ENCODE measurements at places on chromosomes 3 and 15.

- no peak for DNase-seq
Observed at GRCh38 chr3:131819381-131820055, 215.3 kb downstream of the CPNE4 start.

GRCh38 chr3:138057384-138057783 is 47.4 kb downstream of the CLDN18 start:
- DNase-seq = no peak

GRCh38 chr15:95262866-95263564 is 1031.7 kb downstream of the MCTP2 start:
- DNase-seq = peak; percentile 37

DNA sequence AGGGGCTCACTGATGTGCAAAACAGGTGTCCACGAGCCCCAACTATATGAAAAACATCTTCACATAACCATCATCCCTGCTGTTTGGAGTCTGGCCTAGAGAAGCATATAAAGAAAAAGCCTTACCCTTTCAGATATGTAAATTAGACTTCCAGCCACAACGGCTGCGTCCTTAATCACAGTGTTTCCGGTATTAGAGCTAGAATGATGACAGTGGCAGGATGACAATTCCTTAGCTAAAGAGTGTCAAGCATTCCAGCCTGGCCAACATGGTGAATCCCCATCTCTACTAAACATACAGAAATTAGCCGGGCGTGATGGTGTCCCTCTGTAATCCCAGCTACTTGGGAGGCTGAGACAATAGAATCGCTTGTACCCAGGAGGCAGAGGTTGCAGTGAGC is 19.5 kb upstream of the SAMD7 start:
- DNase-seq = no peak

GRCh38 chr3:15964605-15965442 is 167.0 kb upstream of the ANKRD28 start:
- peak; percentile 44 for DNase-seq

- DNase-seq = no peak
Observed at GRCh38 chr15:78316283-78317083, 17.1 kb upstream of the SKIC8 start.

GRCh38 chr3:116020989-116021388 is 397.7 kb downstream of the GAP43 start:
- no peak for DNase-seq

GRCh38 chr3:38985581-38985980 is 66.2 kb downstream of the SCN11A start:
- DNase-seq = peak; percentile 52

GRCh38 chr3:169286214-169286613 is 377.3 kb downstream of the MECOM start:
- DNase-seq = no peak

DNA sequence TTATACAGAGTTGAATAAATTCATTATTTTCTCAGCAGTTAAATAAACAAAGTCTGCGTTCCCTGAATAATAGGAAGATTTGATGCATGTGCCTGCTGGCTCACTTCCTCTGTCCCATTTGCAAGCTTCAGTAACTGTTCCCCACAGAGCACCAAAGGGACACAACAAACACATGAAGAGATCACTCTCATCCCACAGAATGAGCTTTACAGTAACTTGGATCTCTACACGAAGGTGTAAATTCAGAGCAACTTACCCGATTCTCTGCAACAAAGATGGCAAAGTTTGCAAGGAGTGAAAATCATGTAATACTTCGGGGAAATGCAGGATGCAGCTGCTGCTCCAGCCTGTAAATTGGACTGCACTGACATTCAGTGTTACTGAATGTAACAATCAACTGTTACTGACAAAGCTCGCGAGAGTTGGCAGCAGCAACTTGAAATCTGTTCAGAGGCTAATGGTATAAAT is at the start of gene BCHE:
Gene BCHE, minus strand, starts transcription at position 366 of the 468 bp plus-strand sequence. CDS start 6,390 bp downstream, outside the sequence.
- peak; percentile 84 for DNase-seq

- DNase-seq = no peak
Observed at GRCh38 chr3:180704532-180704931, 25.2 kb upstream of the CCDC39 start.

DNA sequence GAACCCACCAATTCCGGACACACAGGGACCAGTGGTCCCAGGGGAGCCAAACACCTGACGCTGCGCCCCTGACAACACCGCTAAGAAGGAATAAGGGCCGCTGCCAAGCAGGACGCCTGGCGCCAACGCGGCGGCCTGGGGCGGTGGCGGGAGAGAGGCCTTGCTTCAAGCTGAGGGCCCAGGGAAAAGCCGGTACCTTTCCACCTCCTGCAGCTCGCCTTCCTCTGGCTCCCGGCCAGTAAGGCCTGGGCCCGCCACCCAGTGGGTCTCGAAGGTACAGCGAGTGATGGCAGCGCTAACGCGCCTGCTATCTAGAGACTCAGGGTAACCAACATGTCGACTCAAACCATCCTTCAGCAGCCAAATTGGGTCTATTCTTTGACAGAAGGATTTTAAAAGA is 1074.1 kb downstream of the SI start:
- DNase-seq = no peak

GRCh38 chr15:45544266-45545023 is 21.9 kb upstream of the SLC30A4 start:
- no peak for DNase-seq

DNA sequence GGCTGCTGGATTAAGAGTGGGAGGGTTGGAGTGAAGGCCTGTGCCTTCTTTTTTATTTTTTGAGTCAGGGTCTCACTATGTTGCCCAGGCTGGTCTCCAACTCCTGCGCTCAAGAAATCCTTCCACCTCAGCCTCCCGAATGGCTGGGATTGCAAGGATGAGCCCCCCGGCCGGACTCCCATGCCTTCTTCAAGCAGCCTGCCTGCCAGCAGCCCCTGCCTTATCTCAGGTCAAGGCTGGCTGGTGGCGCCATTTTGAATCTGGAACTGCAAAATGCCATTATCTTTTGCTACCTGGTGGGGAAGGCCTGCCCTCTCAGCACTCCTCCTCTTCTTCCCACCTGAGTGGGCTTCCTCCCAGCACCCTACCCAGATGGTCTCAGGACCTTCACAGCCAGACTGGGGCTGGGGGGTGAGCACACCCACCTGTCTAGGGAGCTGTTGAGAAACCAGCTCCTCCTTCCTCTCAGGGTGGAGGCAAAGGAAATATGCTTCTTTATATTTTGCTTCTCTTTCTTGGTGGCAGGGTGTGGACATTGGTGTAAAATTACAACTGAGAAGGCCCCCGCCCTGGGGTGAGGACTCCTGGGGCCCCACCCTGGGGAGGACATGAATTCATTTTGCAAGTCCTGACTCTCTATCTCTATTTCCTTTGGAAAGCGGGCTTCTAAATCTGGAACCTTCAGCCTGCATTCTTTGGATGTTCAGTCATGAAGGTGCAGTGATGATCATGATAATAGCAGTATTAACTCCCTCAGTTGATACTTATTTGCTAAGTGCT is 7.7 kb upstream of the FLNB start:
- no peak for DNase-seq

DNA sequence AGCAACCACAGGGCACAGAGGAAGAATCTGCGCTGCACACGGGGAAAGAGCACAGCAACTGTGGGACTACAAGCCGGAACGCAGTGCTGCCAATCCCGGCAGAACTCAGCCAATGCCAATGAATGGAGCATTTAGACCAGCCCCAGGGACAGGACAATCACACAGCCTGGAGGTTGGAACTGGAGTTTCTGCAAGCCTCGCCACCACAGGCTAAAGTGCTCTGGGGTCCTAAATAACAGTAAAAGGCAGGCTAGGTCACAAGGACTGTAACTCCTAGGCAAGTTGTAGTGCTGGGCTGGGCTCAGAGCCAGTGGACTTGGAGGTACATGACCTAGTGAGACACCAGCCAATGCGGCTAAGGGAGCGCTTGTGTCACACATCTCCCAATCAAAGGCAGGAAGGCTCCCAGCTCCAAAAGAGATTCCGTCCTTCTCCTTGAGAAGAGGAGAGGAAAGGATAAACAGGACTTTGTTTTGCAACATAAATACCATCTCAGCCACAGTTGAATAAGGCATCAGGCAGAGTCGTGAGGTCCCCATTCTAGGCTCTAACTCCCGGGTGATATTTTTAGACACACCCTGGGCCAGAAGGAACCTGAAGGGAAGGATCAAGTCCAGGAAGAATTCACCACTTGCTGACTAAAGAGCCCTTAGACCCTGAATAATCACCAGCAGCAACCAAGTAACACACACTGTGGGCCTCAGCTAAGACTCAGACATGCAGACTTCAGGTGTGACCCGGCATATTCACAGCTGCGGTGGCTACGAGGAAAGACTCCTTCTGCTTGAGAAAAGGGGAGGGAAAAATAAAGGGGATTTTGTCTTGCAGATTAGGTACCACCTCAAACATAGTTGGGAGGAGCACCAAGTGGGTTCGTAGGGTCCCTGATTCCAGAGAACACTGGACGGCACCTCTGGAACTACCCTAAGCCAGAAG is 85.5 kb upstream of the XXYLT1 start:
- DNase-seq = no peak

DNA sequence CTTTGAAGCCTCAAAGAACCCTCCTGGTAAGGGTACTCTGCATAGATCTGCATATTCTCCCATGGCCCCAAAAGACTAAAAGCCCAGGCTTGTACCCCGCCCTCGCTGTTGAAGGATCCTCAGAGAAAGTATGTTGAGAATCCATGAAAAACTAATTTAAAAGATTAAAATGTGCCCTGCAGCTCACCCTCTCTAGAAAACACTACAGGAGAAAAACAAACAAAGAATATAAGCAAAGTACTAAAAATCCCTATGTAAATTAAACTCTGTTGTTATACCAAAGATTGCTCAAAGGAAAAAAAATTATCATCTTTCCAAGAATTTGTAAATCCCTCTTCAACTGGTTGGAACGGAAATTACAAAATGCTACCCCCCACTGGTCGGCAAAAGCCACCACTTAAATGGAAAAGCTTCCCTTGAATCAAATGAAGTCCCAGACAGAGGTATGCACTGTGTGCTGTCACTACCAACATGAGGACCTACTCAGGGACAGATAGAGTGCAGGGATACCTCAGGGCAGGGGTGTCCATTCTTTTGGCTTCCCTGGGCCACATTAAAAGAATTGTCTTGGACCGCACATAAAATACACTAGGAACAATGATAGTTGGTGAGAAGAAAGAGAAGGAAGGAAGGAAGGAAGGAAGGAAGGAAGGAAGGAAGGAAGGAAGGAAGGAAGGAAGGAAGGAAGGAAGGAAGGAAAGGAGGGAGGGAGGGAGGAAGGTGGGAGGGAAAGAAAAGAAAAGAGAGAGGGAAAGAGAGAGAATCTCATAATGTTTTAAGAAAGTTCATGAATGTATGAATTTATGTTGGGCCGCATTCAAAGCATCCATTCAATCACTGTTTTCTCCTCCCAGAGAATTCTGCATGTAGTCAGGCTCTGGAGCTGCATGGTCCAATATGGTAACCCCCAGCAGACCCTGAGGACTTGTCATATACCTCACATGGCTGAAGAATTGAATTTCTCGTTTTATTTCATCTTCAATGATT is 88.1 kb downstream of the MAGI1 start:
- DNase-seq = no peak

DNA sequence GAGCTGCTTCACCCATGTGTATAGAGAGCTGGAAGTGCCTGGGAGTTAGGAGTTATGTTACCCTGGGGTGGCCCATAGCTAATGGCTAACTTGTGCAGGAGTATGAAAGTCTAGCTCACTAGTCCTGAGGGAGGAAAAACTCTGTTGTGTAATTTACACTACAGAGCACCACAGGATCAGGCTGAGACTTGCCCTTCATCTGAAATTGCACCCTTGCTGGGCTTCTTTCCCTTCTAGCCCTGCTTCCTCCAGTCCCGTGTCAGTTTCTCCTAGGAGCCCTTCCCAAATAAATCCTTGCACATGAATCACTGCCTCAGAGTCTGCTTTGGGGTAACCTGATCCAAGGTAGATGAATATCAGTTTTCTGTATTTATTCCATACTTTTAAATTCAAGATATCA is 40.0 kb downstream of the CTXND1 start:
- no peak for DNase-seq

GRCh38 chr3:193921465-193921864 is 214.5 kb upstream of the HES1 start:
- no peak for DNase-seq

- no peak for DNase-seq
Observed at GRCh38 chr3:100335434-100335833, 877 bp downstream of the NIT2 start.

- no peak for DNase-seq
Observed at GRCh38 chr3:39178553-39178952, 13.8 kb downstream of the XIRP1 start.

DNA sequence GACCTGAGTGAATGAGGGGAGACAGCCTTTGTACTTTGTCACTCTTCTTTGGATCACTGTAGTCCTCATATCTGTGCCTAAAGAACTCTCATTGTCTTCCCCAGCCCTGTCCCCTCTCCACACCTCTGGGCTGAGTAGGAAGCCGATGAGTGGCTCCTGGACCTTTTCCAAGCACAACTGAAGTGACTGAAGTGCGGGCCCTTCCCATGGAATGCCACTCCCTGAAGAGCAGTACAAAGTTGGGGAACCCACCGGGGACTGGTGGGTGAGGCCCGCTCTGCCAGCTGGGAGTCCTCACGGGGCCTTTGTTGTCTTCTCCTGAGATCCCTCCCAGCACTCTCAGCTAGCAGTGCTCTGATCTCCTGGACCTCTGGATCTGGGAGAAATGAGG is 90.1 kb downstream of the AAGAB start:
- DNase-seq = no peak

DNA sequence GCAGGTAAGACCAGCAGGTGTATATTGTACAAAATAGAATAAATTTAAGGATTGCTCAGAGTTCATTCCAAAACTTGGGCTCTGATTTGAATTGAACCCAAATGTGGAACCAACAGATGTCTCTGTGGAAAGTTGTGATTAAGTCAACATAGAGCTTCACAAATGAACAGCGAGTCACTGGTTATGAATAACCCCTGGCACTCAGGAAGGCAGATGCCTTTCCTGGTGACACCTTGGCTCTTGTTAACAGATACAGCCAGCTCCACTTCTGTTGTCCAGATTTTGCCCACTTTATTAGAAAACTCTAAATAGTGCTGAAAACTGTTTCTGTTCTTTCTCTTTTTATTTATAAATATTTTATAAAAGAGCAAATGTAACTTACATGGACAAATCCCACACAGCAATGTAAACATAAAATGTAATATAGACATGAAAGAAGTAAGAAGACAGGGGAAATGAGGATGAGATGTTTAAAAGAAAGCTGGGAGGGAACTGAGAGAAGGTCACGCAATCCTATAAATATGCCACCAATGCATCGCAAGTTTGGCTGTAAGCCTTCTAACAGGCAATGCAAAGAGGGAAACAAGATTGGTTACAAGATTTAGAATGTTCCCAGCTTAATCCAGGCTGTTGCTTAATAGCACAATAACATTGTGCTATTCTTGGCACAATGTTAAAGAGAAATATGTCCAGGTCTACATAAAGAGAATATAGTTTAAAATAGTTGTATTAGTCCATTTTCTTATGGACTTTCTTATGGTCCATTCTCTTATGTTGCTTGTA is 495.5 kb downstream of the TAFA4 start:
- no peak for DNase-seq

- no peak for DNase-seq
Observed at GRCh38 chr15:69443032-69443611, 9.5 kb upstream of the RPLP1 start.

GRCh38 chr3:127688416-127689265 is 15.9 kb downstream of the ABTB1 start:
- peak; percentile 25 for DNase-seq

GRCh38 chr3:72595927-72596610 is 252.2 kb downstream of the SHQ1 start:
- DNase-seq = no peak

GRCh38 chr3:126347543-126348161 is 9.6 kb downstream of the KLF15 start:
- no peak for DNase-seq

Data from brain microvascular endothelial cell (primary cell).